ENCODE measurements at places on chromosomes 4 and X.

- no peak for DNase-seq
Measured at GRCh38 chrX:48802905-48803200, 986 bp downstream of the HDAC6 start.

DNA sequence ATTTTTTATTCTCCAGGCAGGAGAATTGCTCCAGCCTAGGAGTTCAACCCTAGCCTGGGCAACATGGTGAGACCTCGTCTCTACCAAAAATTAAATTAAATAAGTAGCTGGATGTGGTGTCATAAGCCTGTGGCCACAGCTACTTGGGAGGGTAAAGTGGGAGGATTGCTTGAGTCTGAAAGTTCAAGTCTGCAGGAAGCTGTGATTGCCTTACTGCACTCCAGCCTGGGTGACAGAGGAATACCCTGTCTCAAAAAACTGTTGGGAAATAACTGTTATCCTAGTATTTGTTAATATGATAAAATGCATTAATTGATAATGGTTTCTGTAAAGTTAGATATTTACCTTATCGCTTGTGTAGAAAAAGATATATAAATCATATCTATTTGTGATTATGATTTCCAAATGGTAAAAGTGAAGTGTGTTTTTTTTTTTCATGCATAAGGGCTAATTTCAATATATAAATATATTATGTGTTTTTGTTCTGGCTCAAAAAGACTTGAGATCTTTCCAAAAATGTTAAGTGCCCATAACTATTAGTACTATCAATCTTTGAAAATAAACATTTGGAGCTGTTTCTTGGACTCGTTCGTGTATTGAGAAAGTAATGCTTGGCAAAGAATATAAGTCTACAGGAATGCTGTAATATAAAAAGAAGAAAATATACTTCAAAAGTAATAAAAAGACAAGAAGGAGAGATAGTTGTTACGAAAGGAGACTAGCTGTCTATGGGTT, 396.6 kb downstream of the ADGRL3 start:
- no peak for DNase-seq

GRCh38 chr4:24582235-24582832, 2.0 kb downstream of the DHX15 start:
- DNase-seq: no peak

GRCh38 chrX:53616946-53617345, 69.6 kb downstream of the HUWE1 start:
- no peak for DNase-seq

DNA sequence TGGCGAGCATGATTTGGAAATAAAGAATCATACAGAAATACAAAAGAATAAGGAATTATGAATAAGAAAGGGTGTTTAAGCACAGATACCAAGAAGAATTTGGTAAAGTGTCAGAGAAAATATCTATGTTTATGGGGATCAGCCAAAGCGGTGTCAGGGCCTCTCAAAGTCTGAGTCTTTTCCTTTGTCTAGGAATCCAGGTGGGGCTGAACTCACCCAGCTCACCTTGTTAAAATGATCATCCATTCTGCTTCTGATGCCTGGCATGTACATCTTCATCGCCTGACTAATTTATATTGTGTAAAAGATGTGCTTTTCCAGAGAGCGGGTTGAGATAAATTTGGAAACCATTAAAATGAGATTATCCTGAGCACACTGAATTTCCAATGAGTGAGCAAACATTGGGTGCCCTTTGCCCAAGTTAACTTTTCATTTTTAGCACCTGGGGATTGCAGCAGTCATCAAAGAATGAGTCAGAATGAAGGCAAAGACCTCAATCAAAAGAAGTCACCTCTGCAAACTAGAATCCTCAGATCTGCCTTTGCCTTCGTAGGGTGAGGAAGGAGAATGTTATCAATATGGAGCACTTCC, 141.9 kb upstream of the ANXA3 start:
- no peak for DNase-seq

GRCh38 chr4:40848251-40848650, 98.5 kb downstream of the NSUN7 start:
- DNase-seq: peak; percentile 30

DNA sequence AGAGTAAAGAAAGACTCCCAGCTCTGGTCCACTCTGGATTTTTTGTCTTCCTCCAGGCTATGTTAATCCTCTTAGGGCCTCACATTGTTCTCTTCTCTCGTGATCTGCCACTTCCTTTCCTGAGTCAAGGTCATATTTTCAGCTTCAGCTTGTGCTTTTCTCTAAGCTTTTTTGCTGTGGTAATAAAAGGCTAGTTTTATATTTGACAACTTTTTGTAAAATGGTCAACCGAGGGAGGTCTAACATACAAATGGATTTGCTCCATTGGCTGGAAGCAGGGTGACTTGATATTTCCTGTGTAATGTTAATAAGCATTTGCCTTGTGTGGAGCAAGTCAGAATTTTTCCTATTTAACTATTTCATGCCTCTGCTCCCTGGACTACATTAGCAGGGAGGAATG, 239.7 kb downstream of the RAB28 start:
- no peak for DNase-seq

GRCh38 chr4:148162519-148162918, 279.7 kb downstream of the NR3C2 start:
- no peak for DNase-seq

DNA sequence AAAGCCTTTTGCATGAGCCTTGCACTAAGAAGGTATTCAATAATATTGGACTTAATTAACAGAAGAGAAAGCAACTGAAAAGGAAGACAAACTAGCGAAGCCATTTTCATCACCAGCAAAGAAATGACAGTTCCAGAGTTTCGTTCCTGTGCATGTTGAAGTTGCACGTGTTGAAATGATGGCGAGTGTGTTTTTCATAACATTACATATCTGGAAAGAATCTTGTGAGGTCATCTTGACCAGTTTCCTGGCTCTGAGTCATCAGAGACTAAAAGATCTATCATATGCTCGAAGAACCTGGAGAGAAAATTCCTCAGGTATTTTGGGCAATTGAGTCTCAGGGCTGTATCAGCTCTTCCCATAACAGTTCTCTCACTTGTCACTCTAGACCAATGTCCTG, 106.2 kb upstream of the MAML3 start:
- DNase-seq: no peak

- DNase-seq: peak; percentile 77
Measured at GRCh38 chr4:159071178-159071968, 31.5 kb upstream of the RAPGEF2 start.

DNA sequence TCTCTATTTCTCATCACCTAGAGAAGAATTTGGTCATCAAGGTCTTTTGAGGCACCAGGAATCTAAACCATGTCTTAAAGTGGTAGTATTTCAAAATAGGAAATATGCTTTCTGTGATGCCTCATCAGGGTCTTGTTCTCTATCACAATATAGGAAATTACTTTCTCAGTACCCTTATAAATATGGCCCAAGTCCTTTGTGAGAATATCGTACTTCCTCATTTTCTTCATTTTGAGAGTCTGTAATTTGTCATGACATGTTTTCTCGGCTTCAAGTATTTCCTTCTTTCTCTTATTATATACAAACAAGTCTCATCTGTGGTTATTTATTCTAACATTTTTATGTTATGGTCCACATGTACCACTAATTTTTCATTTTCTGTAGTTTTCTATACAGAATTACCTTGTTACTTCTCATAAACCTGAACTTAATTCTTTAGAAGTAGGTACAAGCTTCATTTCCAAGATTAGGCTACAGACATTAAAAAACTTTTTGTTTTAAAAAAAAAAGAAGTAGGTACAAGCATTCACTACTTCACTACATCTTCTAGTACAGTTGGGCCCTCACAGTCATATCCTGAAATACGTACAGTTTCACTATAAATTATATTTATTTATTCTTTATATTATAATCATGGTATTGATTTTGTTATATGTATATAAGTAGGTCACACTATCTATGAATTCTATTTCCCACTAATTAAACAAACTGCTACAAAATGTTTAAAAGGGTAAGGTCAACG, 54.4 kb downstream of the KLHL13 start:
- no peak for DNase-seq

- DNase-seq: peak; percentile 50
Measured at GRCh38 chrX:111411983-111412382, at the start of gene DCX. TSS of gene DCX (minus strand) at chrX:111412192. CDS start at chrX:111410398, 1,794 bp downstream.

- DNase-seq: no peak
Measured at GRCh38 chrX:20060961-20061748, 55.6 kb downstream of the MAP7D2 start.

GRCh38 chrX:118373538-118373937, 27.6 kb downstream of the WDR44 start:
- DNase-seq: no peak

DNA sequence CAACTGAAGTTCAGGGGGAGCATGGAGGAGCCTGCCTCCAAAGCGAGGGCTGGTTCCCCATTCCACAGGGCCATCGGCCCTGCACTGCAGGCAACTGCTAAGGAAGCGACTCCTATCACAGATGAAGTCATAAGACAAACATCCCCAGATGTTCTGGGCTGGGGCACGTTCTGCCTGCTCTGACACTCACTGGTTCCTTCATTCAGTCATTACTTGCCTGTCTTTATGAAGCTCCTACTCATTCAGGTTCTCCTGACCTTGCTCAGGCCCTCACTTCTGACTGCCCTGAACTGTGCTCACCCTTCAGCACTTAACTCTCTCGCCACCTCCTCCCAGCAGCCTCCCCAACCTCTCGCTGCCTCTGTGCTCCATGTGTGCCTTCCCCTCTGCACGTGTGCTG, 2.5 kb upstream of the SLC2A9 start:
- DNase-seq: no peak

DNA sequence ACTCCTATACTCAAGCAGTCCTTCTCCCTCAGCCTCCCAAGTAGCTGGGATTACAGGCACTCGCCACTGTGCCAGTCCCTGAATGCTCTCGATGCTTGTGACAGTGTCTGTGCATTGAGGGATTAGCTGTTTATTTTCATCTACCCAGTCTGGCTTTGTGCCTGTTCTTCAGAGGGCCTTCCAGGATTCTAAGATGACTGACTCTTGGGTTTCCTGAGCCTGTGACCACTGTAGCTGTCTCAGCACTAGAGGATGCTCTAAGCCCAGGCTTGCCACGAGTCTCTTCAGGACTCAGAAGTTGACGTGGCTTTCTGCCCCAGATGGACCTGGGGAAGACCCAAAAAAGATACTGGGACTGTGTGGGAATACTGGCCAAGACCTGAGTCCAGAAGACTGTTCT, 201.4 kb downstream of the ARHGAP10 start:
- DNase-seq: peak; percentile 34

DNA sequence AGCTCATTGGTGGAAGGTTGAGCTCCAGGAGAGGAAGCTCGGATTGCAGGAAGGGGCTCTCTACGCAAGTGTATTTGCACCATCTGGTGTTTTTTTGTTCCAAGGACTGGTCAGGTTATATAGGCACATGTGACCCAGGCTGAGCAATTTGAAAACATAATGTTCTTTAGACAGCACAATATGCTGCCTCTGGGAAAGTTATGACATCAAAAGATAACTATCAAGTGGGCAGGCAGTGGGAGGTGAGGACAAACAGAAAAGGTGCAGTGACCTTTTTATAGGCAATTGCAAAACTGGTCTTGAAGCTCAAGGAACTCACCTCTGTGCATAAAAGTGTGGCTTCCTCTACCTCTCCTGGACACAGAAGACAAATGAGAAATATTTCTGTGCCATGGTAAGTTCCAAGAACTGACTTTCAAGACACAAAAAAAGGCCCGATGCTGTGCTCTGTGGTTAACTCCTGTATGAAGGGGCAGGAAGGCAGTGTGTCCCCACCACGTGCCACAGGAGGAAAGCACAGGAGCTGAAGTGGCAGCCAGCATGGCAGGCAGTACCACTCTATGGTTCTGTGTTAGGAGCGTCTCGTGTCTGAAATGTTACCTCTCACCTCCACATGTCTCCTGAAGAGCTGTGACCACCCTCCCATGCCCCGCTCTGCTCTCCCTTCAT, 128.6 kb downstream of the SHROOM3 start:
- DNase-seq: no peak

- DNase-seq: no peak
Measured at GRCh38 chrX:6898371-6898770, 249.1 kb upstream of the STS start.

GRCh38 chrX:118553042-118553710, 57.6 kb downstream of the DOCK11 start:
- no peak for DNase-seq

- peak; percentile 15 for DNase-seq
Measured at GRCh38 chr4:105909787-105910281, 14.6 kb downstream of the NPNT start.

GRCh38 chrX:28321286-28321685, 266.0 kb upstream of the IL1RAPL1 start:
- no peak for DNase-seq

- no peak for DNase-seq
Measured at GRCh38 chrX:136487647-136488046, at the start of gene BRS3. TSS of gene BRS3 (plus strand) at chrX:136487947. CDS start at chrX:136488115, 168 bp downstream.

GRCh38 chr4:99610605-99611175, 36.1 kb downstream of the MTTP start:
- no peak for DNase-seq

DNA sequence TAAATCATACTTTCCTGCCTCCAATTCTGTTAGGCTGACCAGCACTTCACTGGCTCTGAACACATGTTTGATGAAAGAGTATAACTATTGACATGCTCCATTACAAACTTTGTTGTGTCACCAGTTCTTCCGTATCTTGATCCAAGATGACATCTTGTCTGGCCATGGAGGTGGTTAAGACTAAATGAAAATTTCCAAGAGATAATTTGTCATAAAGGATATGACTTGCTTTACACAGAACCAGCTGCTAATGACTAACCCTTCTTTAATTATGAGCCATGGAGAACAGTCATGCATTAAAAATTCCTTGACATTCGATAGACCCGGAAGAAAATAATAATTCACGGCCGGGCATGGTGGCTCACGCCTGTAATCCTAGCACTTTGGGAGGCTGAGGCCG, 17.7 kb upstream of the N4BP2 start:
- no peak for DNase-seq

GRCh38 chr4:146442801-146443200, 78.9 kb downstream of the SLC10A7 start:
- DNase-seq: no peak

DNA sequence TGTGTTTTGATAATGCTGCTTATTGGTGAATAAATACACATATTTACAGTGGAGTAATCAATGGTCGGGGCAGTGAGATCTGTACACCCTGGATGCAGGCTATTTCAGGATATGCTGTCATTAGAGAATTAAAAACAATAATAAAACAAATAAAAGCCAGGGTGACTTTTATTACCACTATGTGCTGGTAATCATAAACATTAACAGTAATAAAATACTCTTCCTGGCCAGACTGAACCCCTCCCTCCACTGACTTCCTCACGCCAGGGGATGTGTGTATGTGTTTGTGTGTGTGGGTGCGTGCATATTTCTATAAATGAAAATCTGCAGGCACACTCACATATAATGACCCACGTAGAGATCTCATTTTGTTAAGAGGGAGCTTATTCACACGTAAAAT, 98.0 kb upstream of the MAP9 start:
- DNase-seq: no peak

Measured in GM23338 (cell line).